ENCODE measurements at places on chromosomes 7 and 10.

GRCh38 chr10:78320506-78320905 is 286.8 kb downstream of the RPS24 start:
- no peak for DNase-seq

GRCh38 chr7:50209461-50210135 is 94.9 kb upstream of the IKZF1 start:
- no peak for DNase-seq

GRCh38 chr7:77328669-77329068 is 87.5 kb downstream of the GSAP start:
- no peak for DNase-seq

DNA sequence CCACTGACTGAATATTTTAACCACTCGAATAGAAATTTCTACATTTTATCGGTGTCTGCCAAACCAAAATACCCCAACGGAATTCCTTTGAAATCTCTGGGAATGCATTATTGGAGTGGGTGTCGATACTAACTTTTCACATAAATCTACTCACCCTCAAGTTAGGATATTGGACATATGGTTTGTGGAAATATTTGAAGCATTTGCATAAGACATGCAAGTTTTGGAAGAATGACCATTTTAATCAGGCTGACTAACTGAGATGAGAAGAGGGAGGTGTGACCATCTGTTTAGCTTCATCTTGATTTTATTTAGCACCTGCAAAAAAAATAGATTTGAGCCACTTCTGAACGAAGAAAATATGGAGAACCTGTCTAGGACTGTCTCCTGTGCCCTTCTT is 61.2 kb downstream of the KLF6 start:
- no peak for DNase-seq

- DNase-seq = no peak
Measured at GRCh38 chr10:49207936-49208487, 19.8 kb upstream of the TMEM273 start.

DNA sequence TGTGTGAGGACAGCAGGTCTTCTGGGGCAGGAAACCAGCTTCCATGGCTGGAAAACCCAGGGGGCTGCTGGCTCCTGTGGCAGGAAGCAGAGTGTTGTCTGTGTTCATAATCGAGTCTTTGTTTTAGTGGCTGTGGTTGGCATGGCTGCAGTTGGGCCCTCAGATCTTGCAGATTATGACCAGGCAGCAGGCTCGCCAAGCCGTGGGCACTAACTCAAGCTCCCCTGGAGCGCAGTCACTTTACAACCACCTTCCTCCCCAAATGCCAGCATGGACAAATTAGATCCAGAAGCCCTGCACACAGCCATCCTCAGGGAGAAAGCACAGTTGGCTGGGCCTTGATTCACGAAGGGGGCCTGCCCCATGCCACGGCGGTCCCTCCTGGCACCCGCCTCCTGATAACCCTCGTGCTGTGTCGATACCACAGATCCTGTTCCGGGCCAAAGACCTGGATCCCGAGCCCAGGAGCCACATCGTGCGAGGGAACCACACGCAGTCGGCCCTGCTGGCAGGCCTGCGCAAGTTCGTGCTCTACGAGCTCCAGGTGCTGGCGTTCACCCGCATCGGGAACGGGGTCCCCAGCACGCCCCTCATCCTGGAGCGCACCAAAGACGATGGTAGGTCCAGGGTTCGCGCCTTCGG is 552.5 kb upstream of the FOXK1 start:
- no peak for DNase-seq

DNA sequence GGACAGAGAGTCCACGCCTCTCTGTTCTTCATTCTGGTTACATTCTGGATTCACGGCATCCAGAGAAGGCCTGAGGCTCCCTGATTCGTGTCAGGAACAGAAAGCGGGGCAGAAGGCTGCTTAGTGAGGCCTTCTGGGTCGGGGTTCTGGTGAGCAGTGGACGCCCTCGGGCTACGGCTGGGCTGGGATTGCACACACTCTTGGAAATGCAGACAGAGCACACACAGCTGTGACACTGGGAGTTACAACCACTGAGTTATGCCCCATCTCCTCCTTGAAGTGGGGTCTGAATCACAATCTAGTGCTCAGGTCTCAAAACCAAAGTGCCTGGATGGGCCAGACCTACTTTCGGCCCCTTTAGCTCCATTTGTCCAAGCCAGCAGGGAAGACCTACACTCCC is 156.9 kb upstream of the GDF10 start:
- no peak for DNase-seq

GRCh38 chr10:15122477-15123030 is 25.4 kb downstream of the RPP38 start:
- DNase-seq = no peak

DNA sequence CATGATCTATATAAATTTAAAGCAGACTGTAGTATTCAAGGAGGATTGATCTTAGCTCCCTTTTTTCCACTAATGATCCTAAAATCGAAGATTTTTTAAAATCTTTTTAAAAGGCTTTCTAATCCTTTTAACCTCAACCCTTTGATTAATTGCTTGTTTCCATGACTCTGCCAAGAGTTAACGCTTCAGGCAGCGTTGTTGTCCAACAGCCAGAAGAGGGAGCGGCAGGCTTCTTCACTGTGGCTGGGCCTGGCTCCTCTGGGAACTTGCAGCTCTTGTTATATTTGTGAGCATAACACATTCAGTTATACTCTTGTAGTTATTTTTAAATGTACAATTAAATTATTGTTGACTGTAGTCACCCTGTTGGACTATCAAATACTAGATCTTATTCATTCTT is 26.3 kb downstream of the CRCP start:
- DNase-seq = peak; percentile 55

- DNase-seq = no peak
Measured at GRCh38 chr10:131517781-131518180, 206.3 kb upstream of the TCERG1L start.

DNA sequence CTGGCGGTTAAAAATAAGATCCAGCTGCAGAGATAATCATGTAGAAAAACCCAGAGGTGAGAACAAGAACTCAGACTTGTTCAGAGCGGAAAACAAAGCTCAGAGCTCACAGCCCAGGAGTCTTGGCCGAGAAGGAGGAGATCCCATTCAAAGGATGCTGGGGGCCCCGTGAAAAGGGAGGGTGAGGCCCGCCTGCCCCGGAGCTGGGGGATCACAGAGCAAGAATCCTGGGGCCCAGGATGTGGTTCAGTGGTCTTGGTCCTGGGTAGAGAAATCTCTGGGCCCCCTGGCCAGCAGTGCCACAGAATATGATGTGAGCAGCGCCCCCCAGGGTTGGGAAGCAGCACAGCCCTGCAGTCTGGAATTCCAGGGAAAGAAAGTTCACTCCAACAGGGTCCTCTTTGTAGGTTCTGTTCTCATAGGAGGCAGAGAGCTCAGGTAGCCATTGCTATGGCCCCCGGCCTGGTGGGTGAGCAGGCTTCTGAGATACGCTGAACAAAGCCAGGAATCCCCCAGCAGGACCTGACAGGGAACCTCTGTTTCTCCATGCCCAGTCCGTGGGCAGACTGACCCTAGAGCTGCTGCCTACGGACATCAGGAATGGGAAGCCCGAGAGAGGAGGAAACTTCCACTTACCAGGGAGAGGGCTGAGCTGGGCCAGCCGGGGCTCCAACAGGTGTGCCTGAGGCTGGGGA is 77.7 kb upstream of the GNA12 start:
- no peak for DNase-seq

DNA sequence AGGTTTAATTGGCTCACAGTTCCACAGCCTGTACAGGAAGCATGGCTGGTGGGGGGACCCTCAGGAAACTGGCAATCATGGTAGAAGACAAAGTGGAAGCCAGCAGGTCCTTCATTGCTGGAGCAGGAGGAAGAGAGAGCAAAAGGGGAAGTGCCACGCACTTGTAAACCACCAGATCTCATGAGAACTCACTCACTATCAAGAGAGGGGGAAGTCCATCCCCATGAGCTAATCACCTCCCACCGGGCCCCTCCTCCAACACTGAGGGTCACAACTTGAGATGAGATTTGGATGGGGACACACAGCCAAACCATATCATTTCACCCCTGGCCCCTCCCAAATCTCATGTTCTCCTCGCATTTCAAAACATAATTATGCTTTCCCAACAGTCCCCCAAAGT is 171.9 kb upstream of the CACNA2D1 start:
- no peak for DNase-seq

- DNase-seq = no peak
Measured at GRCh38 chr7:141043616-141044015, 28.9 kb upstream of the MRPS33 start.

DNA sequence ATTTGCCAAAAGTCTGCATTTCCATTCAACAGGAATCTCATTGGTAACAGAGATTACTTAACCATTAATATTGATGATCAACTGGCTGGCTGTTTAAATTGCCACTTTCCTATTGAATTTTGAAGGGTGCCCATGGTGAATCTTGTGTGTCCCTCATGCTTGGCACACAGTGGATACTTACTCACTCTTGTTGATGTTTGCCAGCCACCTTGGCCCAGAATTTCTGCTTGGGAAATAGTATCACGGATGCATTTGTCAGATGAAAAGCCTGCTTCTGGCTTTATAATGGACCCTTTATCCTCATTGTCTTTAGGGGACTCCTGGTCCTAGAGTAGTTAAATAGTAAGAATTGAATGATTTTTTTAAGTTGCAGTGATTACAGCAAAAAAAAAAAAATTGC is 52.0 kb downstream of the MMRN2 start:
- no peak for DNase-seq

GRCh38 chr10:42989481-42989921 is 87.4 kb upstream of the RET start:
- DNase-seq = peak; percentile 38

DNA sequence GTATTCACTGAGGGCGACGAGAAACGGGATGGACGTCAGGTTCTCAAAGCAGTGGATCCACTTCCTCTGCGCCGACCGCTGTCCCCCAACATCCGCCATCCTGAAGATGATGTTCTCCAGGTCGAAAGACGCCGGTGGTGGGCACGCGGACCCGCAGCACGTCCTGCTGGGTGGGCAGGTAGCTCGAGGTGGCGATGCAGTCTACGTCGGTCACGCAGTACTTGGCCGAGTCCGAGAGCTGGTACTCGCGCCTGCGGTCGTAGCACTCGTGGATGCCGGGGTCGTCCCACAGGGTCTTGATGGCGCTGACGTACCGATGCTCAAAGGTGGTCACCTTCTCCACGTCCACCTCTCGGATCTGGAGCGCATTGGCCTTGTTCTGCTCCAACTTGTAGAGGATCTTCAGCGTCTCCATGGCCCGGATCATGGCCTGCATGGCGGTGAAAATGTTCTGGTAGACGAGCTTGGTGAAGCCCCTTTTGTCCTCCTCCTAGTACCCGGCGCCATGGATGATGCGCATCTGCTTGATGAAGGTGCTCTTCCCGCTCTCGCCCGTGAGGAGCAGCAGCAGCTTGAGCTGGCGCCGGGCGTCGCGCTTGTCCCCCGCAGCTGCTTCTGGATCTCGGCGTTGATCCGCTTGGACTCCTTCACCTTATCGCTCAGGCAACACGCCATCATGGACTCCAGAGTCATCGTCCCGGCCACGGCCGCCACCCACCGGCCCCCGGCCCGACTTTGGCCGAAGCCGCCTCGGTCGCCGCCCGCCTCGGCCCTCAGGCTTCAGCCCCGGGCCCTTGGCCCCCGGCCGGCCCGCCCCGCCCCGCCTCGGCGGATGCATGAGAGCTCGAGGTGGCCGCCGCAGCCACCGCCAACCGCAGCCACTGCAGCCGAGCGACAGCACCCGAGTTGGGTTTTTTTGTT is 122.9 kb upstream of the KCTD7 start:
- peak; percentile 29 for DNase-seq

DNA sequence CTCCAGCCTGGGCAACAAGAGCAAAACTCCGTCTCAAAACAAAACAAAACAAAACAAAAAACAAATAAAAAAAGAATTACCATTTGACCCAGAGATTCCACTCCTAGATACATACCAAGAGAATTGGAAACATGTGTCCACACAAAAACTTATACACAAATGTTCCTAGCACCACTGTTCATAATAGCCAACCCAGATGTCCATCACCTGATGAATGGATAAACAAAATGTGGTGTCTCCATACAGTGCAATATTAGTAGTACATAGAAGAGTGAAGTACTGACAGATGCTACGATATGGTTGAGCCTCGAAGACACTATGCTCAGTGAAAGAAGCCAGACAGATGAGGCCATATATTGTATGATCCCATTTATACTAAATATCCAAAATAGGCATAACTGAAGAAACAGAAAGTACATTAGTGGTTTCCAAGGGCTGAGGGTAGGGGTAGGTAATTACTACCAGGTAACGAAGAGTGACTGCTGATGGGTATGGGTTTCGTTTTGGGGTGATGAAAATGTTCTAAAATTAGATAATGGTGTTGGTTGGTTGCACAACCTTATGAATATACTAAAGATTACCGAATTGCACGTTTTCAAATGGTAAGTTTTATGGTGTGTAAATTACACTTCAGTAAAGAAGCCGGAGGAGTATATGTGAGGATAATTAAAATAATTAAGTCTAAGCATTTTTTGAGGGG is 20.0 kb downstream of the MYO1G start:
- DNase-seq = no peak

GRCh38 chr10:35641676-35642034 is 441 bp downstream of the FZD8 start:
- DNase-seq = no peak

GRCh38 chr10:132776186-132776585 is 9.8 kb downstream of the NKX6-2 start:
- no peak for DNase-seq

DNA sequence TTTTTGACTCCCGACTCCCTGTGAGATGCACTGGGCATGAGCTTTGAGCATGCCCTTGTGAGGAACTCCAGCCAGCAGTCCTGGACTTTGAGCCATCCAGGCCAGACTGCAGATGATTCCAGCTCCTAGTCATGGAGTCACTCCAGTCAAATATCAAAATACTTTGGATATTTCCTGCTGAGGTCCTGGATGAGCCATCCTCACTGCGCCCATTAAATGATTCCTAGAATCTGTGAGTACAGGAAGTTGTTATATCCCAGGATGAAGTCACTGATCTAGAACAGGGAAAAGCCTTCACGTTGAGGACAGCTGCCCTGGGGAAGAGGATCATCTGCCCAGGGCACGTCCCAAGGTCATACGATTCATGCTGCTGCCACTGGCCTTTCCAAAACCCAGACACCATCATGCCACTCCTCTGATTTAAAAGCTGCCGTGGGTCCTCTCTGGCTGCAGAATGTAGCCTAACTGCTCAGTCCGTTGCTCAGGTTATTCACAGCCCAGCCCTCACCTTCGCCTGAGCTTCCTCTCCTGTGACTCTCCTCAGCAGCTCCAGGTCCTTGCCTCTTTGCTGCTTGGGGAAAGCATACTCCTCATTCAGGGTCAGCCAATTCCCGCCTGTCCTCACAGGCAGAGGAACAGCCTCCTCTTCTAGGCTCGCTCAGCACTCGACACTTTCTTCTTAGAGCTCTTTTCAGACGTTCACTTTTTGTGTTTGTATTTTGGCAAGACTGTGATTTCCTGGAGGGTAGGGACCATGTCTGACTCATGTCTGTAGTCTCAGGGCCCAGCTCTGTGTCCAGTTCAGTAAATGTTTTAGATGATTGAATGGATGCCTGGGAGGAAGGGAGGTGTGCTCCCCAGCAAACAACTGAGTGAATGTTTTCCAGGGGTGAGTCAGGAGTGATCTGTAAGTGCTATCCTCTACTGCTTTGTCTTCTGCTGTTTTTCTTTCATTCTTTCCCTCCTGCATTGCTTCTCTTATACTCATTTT is 157.8 kb downstream of the SNX10 start:
- DNase-seq = no peak

GRCh38 chr10:74824900-74825370 is 1.5 kb upstream of the KAT6B start:
- peak; percentile 48 for DNase-seq

GRCh38 chr10:653991-654646 is 35.3 kb downstream of the DIP2C start:
- DNase-seq = peak; percentile 35

- no peak for DNase-seq
Measured at GRCh38 chr7:150666412-150666811, 19.1 kb upstream of the GIMAP2 start.

Data from Caco-2 (cell line).